ENCODE measurements at places on chromosomes 13 and 19. TPM values are rescaled to one million over a fixed set of nuclear protein-coding genes. Genes with fewer than 3 reads are reported as not detected.

ATP12A gene
- not detected for total RNA-seq

ANGPTL4 gene
- not detected for total RNA-seq

ZNF729 gene
- total RNA-seq, result not detected

FREM2 gene
- total RNA-seq, result not detected

GRK1 gene
- 0.07 TPM for total RNA-seq

AP1M1 gene
- total RNA-seq, result 98.5 TPM

IQCN gene
- total RNA-seq, result 21.9 TPM

ZNF492 gene
- total RNA-seq, result 0.57 TPM

DNA sequence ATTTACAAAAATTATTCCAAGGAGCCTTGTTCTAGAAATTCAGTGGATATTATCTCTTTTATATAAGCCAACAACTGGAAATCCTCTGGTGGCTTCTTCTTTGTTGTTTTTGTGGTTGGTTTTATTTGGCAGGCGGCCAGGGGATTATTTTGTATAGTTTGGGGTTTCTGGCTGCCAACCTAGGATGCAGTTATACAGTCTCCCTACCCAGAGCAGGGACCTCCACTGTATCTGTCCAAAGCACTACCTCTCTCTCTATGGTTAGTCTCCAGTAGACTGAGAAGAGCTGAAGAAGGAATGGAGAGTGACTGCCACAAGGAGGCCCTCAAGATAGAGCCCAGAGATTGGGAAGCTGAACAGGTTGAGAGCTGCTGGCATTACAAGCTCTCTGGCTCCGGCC is 80.2 kb downstream of the ZAR1L start:
- H3K4me3 ChIP-seq, result no peak overlapping the region
- no peak for DNase-seq
- H3K27me3 ChIP-seq, result no peaks in the 10 kb centered on the region
- peak overlapping the region; percentile 29 for H3K27ac ChIP-seq
- peaks cover 6% of the 10 kb centered on the region for H3K36me3 ChIP-seq
- peaks cover 8% of the 10 kb centered on the region for H3K4me1 ChIP-seq

DNA sequence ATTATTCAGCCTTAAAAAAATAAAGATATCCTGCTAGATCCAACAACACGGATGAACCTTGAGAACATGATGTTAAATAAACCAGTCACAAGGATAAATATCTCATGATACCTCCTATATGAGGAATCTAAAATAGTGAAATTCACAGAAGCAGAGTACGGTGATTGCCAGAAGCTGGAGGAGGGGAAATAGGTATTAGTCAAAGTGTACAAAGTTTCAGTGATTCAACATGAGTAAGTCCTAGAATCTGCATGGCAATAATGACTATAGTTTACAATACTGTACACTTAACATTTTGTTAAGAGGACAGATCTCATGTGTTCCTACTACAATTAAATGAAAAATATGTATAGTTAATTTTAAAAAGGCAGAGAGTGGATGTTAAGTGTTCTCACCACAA is 206.6 kb upstream of the SLC10A2 start:
- no peaks in the 10 kb centered on the region for H3K4me1 ChIP-seq
- no peak for DNase-seq
- H3K27ac ChIP-seq, result no peak overlapping the region
- no peak overlapping the region for H3K4me3 ChIP-seq
- no peaks in the 10 kb centered on the region for H3K36me3 ChIP-seq

DNA sequence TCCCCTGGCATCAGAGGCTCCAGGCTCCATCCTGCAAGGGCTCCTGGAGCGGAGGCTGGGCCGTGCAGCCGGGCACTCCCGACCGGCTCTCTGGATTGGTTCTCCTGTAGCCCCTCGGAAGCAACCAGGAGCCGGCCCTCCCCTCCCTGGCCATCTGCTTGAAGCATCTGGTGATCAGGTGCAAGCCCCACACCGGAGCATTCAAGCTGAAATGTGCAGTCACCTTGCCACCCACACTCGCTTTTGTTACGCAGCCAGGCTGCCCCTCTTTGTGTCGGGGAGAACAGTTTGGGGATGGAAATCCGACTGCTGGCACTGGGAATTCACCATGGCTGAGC is 258.8 kb downstream of the ZNF536 start:
- H3K36me3 ChIP-seq, result no peaks in the 10 kb centered on the region
- no peaks in the 10 kb centered on the region for H3K27me3 ChIP-seq
- H3K4me1 ChIP-seq, result no peaks in the 10 kb centered on the region
- no peak overlapping the region for H3K4me3 ChIP-seq

- peaks cover 17% of the 10 kb centered on the region for H3K4me1 ChIP-seq
- H3K36me3 ChIP-seq, result no peaks in the 10 kb centered on the region
- H3K27me3 ChIP-seq, result peaks cover 6% of the 10 kb centered on the region
- H3K27ac ChIP-seq, result peak overlapping the region; percentile 70
- no peak for DNase-seq
These were observed 1.4 kb downstream of the LGALS14 start for GRCh38 chr19:39705578-39706188.

- H3K27ac ChIP-seq, result no peak overlapping the region
- no peak for DNase-seq
- H3K36me3 ChIP-seq, result no peaks in the 10 kb centered on the region
These were observed 490.0 kb downstream of the PCDH20 start for GRCh38 chr13:60925686-60926085.

DNA sequence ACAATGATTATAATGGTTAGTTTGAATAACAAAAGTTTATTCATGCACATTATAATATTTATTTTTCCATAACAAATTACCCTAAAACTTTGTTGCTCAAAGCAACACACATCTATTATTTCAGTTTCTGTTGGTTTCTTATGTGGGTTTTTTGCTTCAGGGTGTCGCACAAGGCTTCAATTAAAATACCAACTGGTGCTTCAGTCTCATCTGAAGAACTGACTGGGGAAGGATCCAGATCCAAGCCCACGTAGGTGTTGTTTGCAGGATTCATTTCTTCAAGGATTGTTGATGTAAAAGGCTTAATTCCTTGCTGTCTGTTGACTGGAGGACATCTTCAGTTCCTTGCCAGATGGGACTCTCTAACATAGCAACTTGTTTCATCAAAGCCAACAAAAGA is 747.2 kb upstream of the PCDH20 start:
- no peak overlapping the region for H3K4me3 ChIP-seq
- no peaks in the 10 kb centered on the region for H3K27me3 ChIP-seq
- H3K4me1 ChIP-seq, result no peaks in the 10 kb centered on the region
- DNase-seq, result no peak

DNA sequence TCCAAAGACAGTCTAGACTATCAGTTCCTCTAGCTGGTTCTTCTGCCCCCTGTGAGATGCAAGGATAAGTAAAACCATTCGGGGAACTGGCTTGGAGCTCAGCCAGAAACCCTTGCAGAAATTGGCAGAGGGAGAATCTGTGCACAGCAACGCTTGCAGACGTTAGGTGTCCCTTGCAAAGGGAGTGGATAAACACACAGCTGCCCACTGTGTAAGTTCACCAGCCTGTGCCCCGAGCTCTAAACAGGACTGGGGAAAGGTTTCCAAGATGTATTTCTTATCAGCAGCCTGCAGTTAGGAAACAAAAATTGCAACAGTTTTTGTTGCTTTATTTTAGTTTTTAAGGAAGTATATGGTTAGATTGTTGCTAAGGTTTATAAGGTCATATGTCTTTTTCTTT is 19.0 kb upstream of the ADGRE1 start:
- no peaks in the 10 kb centered on the region for H3K36me3 ChIP-seq
- H3K27ac ChIP-seq, result no peak overlapping the region
- H3K4me3 ChIP-seq, result no peak overlapping the region
- H3K4me1 ChIP-seq, result peaks cover 8% of the 10 kb centered on the region
- DNase-seq, result no peak

DNA sequence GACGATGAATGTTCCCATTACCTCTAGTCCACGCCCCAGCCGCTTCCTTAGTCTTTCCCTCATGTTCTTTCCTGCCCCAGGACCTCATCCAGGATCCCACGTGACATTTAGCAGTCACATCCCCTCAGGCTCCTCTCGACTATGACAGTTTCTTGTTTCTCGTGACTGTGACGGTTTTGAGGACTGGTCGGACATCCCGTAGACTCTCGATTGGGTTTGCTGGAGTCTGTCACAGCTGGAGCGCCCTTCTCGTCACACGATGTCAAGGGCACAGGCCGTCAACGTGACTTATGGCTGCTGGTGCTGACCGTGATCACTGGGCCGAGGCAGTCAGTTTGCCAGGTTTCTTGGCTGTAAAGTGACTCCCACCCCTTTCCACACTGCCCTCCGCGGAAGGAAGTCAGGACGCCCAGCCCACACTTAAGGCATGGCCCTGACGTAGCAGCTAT is 22.8 kb downstream of the ELAVL1 start:
- H3K36me3 ChIP-seq, result peaks cover 7% of the 10 kb centered on the region
- no peak overlapping the region for H3K27ac ChIP-seq
- H3K4me1 ChIP-seq, result peaks cover 15% of the 10 kb centered on the region
- DNase-seq, result no peak

DNA sequence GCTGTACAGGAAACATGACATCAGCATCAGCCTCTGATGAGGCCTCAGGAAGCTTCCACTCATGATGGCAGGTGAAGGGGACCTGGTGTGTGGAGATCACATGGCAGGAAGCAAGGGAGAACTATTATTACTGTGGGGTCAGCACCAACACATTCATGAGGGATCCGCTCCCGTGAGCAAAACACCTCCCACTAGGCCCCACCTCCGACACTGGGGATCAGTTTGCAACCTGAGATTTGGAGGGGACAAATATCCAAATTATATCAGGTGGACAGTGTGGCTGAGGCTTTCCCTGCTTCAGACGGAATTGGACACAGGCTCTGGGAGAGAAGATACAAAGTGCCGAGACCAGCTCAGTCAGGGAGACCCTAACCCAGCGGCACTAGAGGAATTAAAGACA is 5.7 kb upstream of the ZNF792 start:
- H3K27ac ChIP-seq, result peak overlapping the region; percentile 68
- no peak for DNase-seq
- H3K27me3 ChIP-seq, result no peaks in the 10 kb centered on the region
- no peaks in the 10 kb centered on the region for H3K36me3 ChIP-seq
- H3K4me1 ChIP-seq, result peaks cover 5% of the 10 kb centered on the region
- H3K4me3 ChIP-seq, result no peak overlapping the region

- H3K4me3 ChIP-seq, result no peak overlapping the region
- peaks cover 5% of the 10 kb centered on the region for H3K4me1 ChIP-seq
- no peak for DNase-seq
- H3K27ac ChIP-seq, result no peak overlapping the region
- peaks cover 8% of the 10 kb centered on the region for H3K36me3 ChIP-seq
- H3K27me3 ChIP-seq, result peaks cover 34% of the 10 kb centered on the region
These were observed 9.0 kb downstream of the SIGLEC5 start for GRCh38 chr19:51621178-51621577.

- no peak overlapping the region for H3K4me3 ChIP-seq
- peaks cover 3% of the 10 kb centered on the region for H3K36me3 ChIP-seq
- DNase-seq, result no peak
- H3K27ac ChIP-seq, result no peak overlapping the region
These were observed 1.3 kb upstream of the CD177 start for GRCh38 chr19:43351998-43352746.

DNA sequence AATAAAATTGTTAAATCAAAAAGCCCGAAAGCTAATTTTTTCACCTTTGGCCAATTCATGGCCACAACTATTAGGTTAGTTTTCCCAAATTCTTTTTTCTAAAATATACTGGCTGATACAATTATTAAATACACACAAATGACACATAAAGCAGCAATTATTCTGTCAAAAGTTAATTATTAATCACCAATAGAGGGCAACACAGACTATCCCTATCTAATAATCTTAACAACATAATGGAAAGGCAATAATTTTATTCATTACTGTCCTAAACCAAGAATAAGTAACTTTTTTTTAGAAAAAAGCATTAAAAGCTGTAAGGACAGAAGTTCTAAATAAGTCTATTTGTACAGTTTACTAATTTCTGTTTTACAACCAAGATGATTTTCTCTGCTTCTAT is 51.7 kb downstream of the KATNAL1 start:
- no peak overlapping the region for H3K4me3 ChIP-seq
- DNase-seq, result no peak
- no peaks in the 10 kb centered on the region for H3K27me3 ChIP-seq
- no peaks in the 10 kb centered on the region for H3K36me3 ChIP-seq
- H3K4me1 ChIP-seq, result peaks cover 7% of the 10 kb centered on the region
- no peak overlapping the region for H3K27ac ChIP-seq

DNA sequence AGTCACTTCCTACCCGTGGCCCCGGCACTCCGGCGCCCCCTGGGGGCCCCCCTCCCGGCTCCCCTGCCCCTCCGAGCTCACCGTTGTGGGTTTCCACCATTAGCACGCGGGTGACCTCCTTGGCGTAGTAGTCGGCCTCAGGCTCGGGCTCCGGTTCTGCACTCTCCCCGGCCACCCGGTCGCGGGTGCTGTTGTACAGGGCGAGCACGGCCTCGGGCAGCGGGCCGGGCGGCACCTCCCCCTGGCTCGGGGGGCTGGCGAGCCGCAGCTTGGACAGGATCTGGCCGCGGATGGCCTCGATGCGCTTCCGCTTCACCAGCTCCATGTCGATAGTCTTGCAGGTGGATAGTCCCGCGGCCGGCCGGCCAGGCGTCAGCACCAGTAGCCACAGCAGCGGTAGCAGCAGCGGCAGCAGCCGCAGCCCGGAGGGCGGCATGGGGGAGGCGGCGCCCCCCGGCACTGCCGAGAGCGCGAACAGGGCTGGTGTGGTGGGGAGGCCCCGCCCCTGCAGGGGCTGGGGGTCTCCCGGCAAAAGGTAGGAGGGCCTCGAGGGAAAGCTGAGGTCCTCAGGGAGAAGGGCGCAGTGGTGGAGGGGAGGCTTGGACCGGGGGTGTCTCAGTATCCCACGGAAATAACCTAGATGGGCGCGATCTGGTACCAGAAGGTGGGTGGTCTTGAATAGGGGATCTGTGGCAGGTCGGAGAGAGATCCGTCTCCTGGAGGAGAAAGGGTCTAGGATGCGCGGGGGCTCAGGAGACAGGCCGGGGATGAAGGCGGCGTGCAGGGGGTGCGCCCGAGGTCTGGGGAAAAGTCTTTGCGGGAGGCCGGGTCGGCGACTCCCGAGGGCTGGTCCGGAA is 885 bp downstream of the TGFB1 start:
- peaks cover 14% of the 10 kb centered on the region for H3K36me3 ChIP-seq
- peak overlapping the region; percentile 99 for H3K27ac ChIP-seq
- no peaks in the 10 kb centered on the region for H3K27me3 ChIP-seq
- peak overlapping the region; percentile 99 for H3K4me3 ChIP-seq
- peak; percentile 76 for DNase-seq

DNA sequence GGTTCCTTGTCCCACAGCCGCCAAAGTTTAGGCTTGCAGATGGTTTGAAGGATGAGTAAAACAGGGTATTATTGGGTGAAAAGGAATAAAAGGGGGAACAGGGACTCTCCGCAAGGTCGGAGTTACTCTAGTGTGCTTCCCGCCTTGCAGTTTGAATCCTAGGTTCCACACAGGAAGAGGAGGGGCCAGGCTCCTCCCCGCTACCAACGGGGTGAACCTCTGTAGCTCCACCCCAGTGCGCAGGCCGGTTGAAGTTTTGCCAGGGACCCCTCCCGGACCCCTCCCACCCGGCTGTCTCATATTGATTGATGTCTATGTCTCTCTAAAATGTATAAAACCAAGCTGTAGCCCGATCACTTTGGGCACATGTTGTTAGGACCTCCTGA is 11.6 kb upstream of the GTF2F2 start:
- H3K4me3 ChIP-seq, result no peak overlapping the region
- H3K4me1 ChIP-seq, result no peaks in the 10 kb centered on the region
- H3K36me3 ChIP-seq, result peaks cover 2% of the 10 kb centered on the region
- peak overlapping the region; percentile 4 for H3K27ac ChIP-seq
- no peak for DNase-seq

GRCh38 chr13:79522583-79522982 is 41.6 kb downstream of the NDFIP2 start:
- H3K4me1 ChIP-seq, result peaks cover 9% of the 10 kb centered on the region
- H3K27ac ChIP-seq, result no peak overlapping the region
- H3K36me3 ChIP-seq, result no peaks in the 10 kb centered on the region
- DNase-seq, result no peak

GRCh38 chr13:19864024-19864745 is 736 bp upstream of the ZMYM5 start:
- peaks cover 3% of the 10 kb centered on the region for H3K36me3 ChIP-seq
- peak; percentile 50 for DNase-seq
- H3K27ac ChIP-seq, result peak overlapping the region; percentile 97
- H3K4me1 ChIP-seq, result peaks cover 26% of the 10 kb centered on the region
- peak overlapping the region; percentile 96 for H3K4me3 ChIP-seq
- H3K27me3 ChIP-seq, result no peaks in the 10 kb centered on the region
